Astrocyte (in vitro differentiated cells and primary cell): ENCODE measurements at places on chromosomes 11 and 22. TPM values are rescaled to one million over a fixed set of nuclear protein-coding genes. Genes with fewer than 3 reads are reported as not detected.

OR51S1 gene
- not detected in 2 replicates for total RNA-seq

DNA sequence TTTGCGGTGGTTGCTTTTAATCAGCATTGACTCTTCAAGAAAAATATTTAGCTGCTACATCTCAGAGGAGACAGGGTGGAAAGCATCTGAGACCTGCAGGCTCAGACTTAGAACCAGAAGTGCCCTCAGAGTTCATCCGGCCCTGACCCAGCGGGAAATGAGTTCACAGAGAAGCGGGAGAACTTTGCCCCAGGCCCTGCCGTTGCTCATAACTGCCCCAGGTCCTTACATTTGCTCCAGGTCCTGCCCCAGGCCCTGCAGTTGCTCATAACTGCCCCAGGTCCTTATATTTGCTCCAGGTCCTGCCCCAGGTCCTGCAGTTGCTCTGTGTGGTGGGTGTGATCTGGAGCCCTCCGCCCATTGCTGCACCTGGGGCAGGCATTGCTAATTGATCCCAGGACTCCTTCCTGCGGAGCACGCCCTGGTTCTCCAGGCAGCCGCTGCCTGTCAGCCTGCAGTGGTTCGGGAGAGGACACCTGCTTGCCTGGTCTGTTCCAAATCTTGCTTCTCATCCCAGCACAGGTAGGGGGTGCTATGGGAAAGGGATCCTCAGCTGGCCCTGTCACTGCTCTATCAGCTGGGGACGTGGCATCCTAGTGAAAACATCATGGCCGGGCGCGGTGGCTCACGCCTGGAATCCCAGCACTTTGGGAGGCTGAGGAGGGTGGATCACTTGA lies 58.1 kb upstream of the PPP6R3 start:
- H3K4me1 ChIP-seq, result no peaks in the 10 kb centered on the region
- no peak overlapping the region for H3K4me3 ChIP-seq
- no peak overlapping the region for H3K27ac ChIP-seq
- no peaks in the 10 kb centered on the region for H3K27me3 ChIP-seq

DNA sequence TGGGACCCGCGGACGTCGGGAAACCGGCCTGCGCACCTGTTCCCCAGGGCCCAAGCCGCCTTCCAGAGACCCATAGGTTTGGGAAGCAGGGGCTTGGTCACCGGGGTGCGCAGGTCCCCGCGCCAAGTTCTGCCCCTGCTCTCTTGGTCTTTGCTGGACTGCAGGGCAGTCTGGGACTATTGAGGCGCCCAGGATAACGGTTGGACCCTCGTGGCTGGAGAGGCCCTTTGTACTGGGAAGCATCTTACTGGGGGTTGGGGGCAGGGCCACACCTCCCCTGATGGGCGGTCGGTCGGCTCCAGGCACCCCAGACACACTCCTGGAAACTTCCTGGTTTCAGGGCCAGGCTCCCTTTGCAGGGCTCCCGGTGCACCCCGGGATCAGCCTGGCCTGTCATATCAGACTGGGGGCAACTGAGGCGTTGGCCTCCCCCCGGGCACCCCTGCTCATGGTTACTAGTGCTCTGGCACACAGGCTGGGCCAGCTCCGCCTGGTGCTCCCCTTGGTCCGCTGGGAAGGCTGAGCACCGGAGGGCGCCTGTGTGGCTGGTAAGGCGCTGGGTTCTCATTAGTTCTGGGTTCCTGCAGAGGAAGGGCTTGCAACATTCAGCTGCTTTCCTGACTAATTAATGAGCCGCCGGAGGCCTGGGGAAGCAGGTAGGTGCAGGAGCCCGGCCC lies 1250.5 kb downstream of the BRD1 start:
- peaks cover 6% of the 10 kb centered on the region for H3K4me1 ChIP-seq
- no peak overlapping the region for H3K4me3 ChIP-seq
- H3K27me3 ChIP-seq, result peaks cover 13% of the 10 kb centered on the region
- no peak for DNase-seq

GRCh38 chr22:28435140-28435768 lies 244.4 kb downstream of the TTC28 start:
- H3K27me3 ChIP-seq, result no peaks in the 10 kb centered on the region
- H3K4me1 ChIP-seq, result no peaks in the 10 kb centered on the region
- H3K4me3 ChIP-seq, result no peak overlapping the region
- H3K27ac ChIP-seq, result no peak overlapping the region
- no peak for DNase-seq
- no peaks in the 10 kb centered on the region for H3K36me3 ChIP-seq

DNA sequence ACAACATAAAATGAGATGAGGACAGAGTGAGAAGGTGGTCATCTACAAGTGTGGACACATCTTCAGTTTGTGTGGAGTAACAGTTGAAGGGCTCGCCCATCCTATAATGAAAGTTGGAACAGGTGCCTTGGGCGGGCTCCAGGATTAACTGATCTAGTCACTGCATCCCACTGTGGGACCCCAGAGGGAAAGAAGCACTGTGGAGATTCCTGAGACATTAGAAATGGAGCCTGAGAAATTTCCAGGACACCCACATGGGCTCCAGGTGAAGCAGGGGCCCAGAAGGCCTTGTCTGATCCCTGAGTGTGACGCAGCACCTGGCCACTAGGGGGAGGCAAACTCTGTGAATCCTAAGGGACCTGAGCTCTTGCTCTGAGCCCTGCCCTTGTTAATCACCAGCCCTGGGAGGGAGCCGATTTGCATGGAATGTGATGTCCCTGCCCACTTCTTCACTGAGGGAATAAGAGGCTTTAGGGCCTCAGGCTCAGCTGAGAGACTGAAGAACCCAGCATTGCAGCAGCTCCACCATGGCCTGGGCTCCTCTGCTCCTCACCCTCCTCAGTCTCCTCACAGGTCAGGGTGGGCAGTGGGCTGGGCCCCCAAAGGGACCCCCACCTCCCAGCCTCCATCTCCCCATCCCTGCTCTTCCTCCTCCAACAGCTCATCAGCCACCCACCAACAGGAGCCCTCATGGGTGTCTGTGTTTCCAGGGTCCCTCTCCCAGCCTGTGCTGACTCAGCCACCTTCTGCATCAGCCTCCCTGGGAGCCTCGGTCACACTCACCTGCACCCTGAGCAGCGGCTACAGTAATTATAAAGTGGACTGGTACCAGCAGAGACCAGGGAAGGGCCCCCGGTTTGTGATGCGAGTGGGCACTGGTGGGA lies 98.4 kb downstream of the VPREB1 start:
- no peak for DNase-seq
- no peaks in the 10 kb centered on the region for H3K4me1 ChIP-seq
- H3K4me3 ChIP-seq, result no peak overlapping the region
- H3K27me3 ChIP-seq, result peaks cover 16% of the 10 kb centered on the region
- no peak overlapping the region for H3K27ac ChIP-seq
